ENCODE measurements at places on chromosomes 2 and 18. TPM values are rescaled to one million over a fixed set of nuclear protein-coding genes. Genes with fewer than 3 reads are reported as not detected.

LHCGR gene
- not detected for total RNA-seq

TIA1 gene
- 69.9 TPM for total RNA-seq

SERPINB7 gene
- 0.38 TPM for total RNA-seq

TGFA gene
- total RNA-seq: 0.56 TPM

PELI1 gene
- total RNA-seq: 16.1 TPM

ETAA1 gene
- 16.9 TPM for total RNA-seq

DES gene
- 0.77 TPM for total RNA-seq

LINC00305 gene
- not detected for total RNA-seq

CHRND gene
- not detected for total RNA-seq

RGPD6 gene
- total RNA-seq: 40.5 TPM

GCG gene
- total RNA-seq: not detected

CRYBA2 gene
- not detected for total RNA-seq

DSG4 gene
- total RNA-seq: not detected

AGXT gene
- total RNA-seq: not detected

ARHGEF33 gene
- 0.85 TPM for total RNA-seq

KCNG2 gene
- total RNA-seq: 0.19 TPM

GLI2 gene
- total RNA-seq: 9.8 TPM

PRSS56 gene
- not detected for total RNA-seq

C2orf81 gene
- 1.1 TPM for total RNA-seq

TCF7L1 gene
- 2.3 TPM for total RNA-seq

OSR1 gene
- 21.4 TPM for total RNA-seq

GALR1 gene
- not detected for total RNA-seq

NAT8 gene
- not detected for total RNA-seq

REEP1 gene
- under 0.01 TPM for total RNA-seq

SAG gene
- not detected for total RNA-seq

SP140 gene
- not detected for total RNA-seq

RANBP2 gene
- total RNA-seq: 79.8 TPM

TBR1 gene
- not detected for total RNA-seq

ID2 gene
- total RNA-seq: 132 TPM

SIX3 gene
- not detected for total RNA-seq
